Endothelial cell of umbilical vein (primary cell): ENCODE measurements at places on chromosomes 5 and 9. TPM values are rescaled to one million over a fixed set of nuclear protein-coding genes. Genes with fewer than 3 reads are reported as not detected.

- H3K27me3 ChIP-seq = no peaks in the 10 kb centered on the region
- no peak overlapping the region for H3K27ac ChIP-seq
- no peaks in the 10 kb centered on the region for H3K36me3 ChIP-seq
- H3K4me1 ChIP-seq = no peaks in the 10 kb centered on the region
- no peak for DNase-seq
Measured at GRCh38 chr5:107919969-107920368, 249.2 kb upstream of the EFNA5 start.

Gene ERAP2
- 6.1 and 10.0 TPM in 2 replicates for total RNA-seq

Gene MYOT
- not detected in 2 replicates for total RNA-seq

- no peak overlapping the region for H3K27ac ChIP-seq
- H3K27me3 ChIP-seq = no peaks in the 10 kb centered on the region
- no peaks in the 10 kb centered on the region for H3K4me1 ChIP-seq
- no peak for DNase-seq
Measured at GRCh38 chr9:134922932-134923240, 5.2 kb upstream of the FCN1 start.

DNA sequence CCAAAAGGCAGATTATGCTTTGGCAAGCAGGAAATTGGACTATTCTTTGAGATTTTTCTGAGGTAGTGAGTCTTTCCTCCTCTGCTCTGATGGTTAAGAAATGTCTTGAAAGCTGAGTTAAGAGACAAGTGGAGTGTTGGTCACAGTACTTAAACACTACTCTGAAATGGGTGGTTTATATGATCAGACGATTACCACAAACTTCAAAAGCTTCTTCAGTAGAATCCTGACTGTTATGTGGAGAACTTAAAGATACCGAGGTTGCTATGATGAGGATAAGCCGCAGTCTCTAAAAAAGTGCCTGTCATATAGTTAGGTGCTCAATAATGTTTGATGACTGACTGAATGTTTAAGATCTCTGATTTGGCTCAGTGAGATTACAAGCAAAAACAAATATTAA, 24.3 kb downstream of the GCNT4 start:
- H3K27me3 ChIP-seq = no peaks in the 10 kb centered on the region
- no peaks in the 10 kb centered on the region for H3K4me1 ChIP-seq
- H3K27ac ChIP-seq = no peak overlapping the region
- no peak for DNase-seq
- no peaks in the 10 kb centered on the region for H3K36me3 ChIP-seq
- no peak overlapping the region for H3K4me3 ChIP-seq

Gene ABCA1
- 6.6 and 9.8 TPM in 2 replicates for total RNA-seq

GRCh38 chr9:126719618-126720031, 85.2 kb upstream of the ZBTB43 start:
- peaks cover 16% of the 10 kb centered on the region for H3K27me3 ChIP-seq
- H3K36me3 ChIP-seq = no peaks in the 10 kb centered on the region
- H3K4me3 ChIP-seq = no peak overlapping the region
- H3K4me1 ChIP-seq = no peaks in the 10 kb centered on the region
- DNase-seq = peak; percentile 24

DNA sequence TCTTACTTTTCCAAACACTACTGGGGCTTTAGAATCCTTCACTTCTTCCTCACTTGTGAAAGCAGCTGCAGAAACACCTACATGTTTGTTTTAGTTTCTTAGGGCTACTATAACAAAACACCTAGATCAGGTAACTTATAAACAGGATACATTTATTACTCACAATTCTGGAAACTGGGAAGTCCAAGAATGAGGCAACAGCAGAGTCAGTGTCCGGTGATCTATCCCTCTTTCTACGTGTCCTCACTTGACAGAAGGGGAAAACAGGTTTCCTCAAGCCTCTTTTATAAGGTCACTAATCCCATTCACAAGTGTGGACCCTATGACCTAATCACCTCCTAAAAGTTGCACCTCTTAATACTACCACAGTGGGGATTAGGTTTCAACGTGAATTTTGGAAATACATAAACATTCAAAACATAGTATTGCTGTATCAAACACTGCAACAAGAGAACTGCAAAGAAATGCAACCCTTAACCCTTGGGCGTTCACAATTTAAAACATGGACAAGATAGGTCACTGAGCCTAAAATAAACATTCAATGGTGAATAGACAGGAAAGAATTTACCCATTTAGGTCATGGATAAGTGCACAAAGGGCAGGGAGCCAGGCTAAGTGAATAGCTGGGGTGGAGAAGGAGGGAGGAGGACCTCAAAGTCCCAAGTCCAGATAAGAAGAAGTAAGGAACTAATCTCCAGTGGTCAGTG, 104.3 kb downstream of the PIK3R1 start:
- no peaks in the 10 kb centered on the region for H3K36me3 ChIP-seq
- no peak for DNase-seq
- H3K4me1 ChIP-seq = peaks cover 8% of the 10 kb centered on the region
- H3K27me3 ChIP-seq = no peaks in the 10 kb centered on the region
- H3K4me3 ChIP-seq = no peak overlapping the region

Gene CSF2
- total RNA-seq = not detected in 2 replicates

DNA sequence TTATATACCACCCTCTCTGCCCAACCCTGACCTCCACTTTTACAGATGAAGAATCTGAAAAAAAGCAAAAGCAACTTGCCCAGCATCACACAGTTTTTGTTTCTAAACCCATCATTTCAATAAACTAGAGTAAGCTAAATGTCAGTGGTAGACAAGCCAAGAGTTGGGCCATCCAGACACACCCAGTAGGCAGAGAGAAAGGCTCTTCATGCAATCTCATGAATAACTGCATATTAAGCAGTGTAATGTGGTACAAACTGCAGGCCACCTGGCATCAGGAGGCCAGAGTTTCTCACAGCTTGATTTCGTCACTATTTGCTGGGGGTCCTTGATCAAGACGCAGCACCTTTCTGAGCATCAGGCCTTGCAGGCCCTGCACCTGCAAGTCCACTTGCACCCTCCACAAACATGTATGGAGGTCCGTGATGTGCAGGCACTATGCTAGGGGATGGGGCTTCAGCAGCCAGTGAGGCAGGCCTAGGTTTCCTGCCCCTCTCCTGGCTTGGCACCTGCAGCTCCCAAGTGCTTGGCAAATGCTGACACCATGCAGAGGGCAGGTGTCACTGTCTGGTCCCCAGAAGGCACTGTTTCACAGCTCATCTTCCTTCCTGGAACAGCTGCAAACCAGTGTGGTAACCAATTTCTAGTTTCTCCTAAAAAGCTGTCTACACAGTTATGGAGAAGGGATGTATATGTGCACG, 29.8 kb downstream of the ADAM19 start:
- peaks cover 15% of the 10 kb centered on the region for H3K4me1 ChIP-seq
- no peaks in the 10 kb centered on the region for H3K36me3 ChIP-seq
- no peak overlapping the region for H3K4me3 ChIP-seq
- H3K27ac ChIP-seq = no peak overlapping the region

GRCh38 chr5:67170767-67171166, 25.8 kb downstream of the CD180 start:
- H3K27me3 ChIP-seq = no peaks in the 10 kb centered on the region
- peaks cover 5% of the 10 kb centered on the region for H3K36me3 ChIP-seq
- peaks cover 6% of the 10 kb centered on the region for H3K4me1 ChIP-seq
- DNase-seq = no peak

GRCh38 chr9:132646726-132647125, 23.1 kb downstream of the DDX31 start:
- no peaks in the 10 kb centered on the region for H3K27me3 ChIP-seq
- H3K27ac ChIP-seq = no peak overlapping the region
- H3K4me3 ChIP-seq = no peak overlapping the region
- H3K36me3 ChIP-seq = peaks cover 15% of the 10 kb centered on the region
- DNase-seq = no peak

DNA sequence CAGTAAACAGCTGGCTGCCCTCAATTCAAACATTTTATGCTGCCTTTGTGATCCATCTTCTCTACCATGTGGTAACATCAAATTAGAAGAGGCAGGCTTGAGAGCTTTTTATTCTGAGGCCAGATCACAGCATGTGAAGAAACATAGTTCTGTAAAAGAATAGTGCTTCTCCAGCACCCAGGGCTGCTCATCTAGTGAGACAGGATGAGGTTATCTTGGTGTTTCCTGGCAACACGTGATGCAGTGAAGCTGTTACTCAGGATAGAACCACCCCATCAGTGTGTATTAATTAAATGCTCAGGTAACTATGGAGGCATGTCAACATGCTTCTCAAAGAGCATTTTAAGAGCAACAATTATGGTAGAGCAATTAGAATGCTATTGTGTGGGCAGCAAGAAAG, 400.5 kb upstream of the ACO1 start:
- no peaks in the 10 kb centered on the region for H3K4me1 ChIP-seq
- H3K27me3 ChIP-seq = no peaks in the 10 kb centered on the region
- H3K36me3 ChIP-seq = no peaks in the 10 kb centered on the region
- no peak overlapping the region for H3K27ac ChIP-seq
- no peak for DNase-seq

- H3K4me1 ChIP-seq = no peaks in the 10 kb centered on the region
- H3K36me3 ChIP-seq = no peaks in the 10 kb centered on the region
- H3K4me3 ChIP-seq = no peak overlapping the region
- H3K27me3 ChIP-seq = no peaks in the 10 kb centered on the region
Measured at GRCh38 chr5:167346461-167346860, 945.0 kb upstream of the WWC1 start.

DNA sequence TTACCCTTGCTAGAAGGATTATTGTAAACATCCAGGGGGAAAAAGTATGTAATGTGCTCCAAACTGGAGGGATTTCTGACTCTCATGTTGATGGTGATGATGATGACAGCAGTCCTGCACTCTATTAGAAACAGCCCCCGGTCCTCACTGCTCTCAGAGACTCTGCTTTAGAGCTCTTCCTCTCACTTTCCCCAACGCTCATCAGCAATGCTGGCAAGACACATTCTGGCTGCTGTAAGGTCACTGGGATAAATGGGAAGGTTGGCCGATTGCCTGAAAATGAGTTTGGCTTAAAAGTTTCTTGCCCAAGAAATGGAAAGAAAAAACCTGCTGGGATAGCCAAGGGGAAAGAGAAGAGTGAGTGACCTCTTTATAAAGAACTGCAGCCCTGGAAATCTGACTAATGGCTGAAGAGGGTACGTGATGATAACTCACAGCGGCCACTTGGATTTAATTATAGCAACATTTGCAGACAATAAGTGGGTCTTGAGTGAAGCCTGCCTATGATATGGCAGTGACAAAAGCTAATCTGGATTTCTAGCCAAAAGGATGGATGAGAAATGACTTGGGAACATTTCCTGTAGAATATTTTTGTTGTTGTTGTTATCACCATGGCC, 235.8 kb downstream of the TMEM38B start:
- H3K36me3 ChIP-seq = no peaks in the 10 kb centered on the region
- no peak overlapping the region for H3K4me3 ChIP-seq
- no peaks in the 10 kb centered on the region for H3K4me1 ChIP-seq
- H3K27me3 ChIP-seq = no peaks in the 10 kb centered on the region

Gene DND1
- total RNA-seq = 1.1 TPM in 2 replicates

DNA sequence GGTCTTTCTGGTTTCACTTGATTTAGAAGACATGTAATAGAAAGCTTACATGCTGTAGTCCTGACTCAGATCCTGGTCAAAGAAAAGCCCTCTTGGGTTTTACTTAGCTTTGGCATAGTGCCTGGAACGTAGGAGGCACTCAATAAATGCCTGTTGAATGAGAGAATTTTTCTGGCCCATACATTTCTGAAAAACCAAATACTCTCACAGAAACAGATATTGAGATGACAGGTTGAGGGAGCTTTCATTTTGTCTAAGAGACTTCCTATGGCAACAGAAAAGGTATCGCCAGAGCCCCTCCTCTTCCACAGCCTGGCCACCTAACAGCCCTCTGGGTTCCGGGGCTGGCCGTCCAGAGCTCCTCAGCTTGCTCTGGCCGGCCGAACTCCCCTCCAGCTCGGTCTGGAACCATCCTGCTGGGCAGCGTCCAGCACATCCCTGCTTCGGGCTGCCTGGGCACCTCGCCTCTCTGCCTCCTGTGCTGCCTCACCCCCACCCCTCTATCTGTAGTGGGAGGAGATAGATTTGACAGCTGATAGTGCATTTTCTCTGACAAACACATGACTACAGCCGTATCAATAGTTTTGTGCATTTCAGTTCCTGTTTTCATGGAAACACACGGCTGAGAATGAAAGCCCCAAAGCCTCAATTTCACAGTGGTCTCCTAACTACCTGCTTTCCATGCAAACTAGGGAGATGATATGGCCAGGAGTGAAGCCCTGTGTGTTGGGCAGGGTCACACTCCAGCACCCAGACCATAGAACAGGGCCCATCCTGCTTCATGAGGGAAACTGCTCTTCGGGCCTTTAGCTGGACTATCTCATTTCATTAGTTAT, 1.1 kb downstream of the IL4 start:
- H3K4me3 ChIP-seq = no peak overlapping the region
- H3K27me3 ChIP-seq = no peaks in the 10 kb centered on the region
- peak overlapping the region; percentile 29 for H3K27ac ChIP-seq
- no peaks in the 10 kb centered on the region for H3K36me3 ChIP-seq
- H3K4me1 ChIP-seq = peaks cover 13% of the 10 kb centered on the region

DNA sequence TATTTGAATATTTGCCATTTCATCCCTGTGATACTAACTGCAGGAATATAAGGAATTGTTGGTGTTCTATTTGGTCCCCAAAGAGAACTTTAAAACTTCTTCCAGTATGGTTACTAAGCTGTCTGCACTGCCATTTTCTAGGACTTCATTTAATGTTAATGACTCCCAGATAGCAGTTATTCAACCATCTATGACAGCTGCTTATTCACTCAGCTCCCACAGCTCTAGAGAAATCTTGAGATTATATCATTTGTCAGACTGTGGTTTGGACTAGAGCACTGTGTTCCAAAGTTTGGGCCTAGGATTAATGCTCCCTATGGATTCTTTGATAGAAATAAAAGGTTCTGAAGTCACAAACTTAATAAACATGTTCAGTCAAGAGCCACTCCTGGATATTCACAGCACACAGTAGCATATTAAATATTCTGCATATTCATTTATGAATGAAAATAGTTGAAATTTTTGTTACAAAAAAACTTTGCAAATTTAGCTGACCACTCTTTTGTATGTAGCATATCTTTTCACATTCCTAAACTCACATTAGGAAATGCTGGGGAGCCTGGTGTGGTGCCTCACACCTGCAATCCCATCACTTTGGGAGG, 173.7 kb downstream of the NFIB start:
- DNase-seq = no peak
- H3K4me1 ChIP-seq = no peaks in the 10 kb centered on the region

GRCh38 chr5:37984300-37984699, 144.5 kb upstream of the GDNF start:
- no peak overlapping the region for H3K27ac ChIP-seq
- no peaks in the 10 kb centered on the region for H3K36me3 ChIP-seq
- no peaks in the 10 kb centered on the region for H3K27me3 ChIP-seq
- H3K4me3 ChIP-seq = no peak overlapping the region
- H3K4me1 ChIP-seq = no peaks in the 10 kb centered on the region
- no peak for DNase-seq
